Activated CD8-positive, alpha-beta memory T cell treated with anti-CD3 and anti-CD28 coated beads, Interleukin-2, amount 50 U/mL, for 48 hours (primary cell): ENCODE measurements at places on chromosomes 5 and 9.

- DNase-seq, result no peak
These were observed 63.6 kb downstream of the INIP start for GRCh38 chr9:112654282-112654681.

DNA sequence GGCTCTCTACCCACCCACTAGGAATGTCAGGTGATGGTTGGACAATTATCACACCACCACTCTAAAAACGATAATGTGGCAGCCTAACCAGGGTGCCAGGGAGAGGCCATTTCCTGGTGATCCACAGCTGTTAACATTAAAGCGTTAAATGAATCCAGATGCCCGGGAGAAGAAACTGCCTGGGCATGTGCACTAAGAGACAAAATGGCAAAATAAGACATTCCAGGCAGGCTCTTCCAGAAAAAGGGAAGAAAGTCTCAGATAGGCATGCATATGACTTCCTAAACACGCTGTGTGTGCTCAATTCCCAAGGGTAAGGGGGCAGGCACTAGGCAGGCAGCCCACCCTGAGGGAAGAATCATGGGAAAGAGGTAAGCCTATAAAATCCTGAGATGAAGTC lies 4.6 kb upstream of the TXN start:
- DNase-seq, result no peak

- no peak for DNase-seq
These were observed 6.5 kb downstream of the PPP6C start for GRCh38 chr9:125183054-125183453.

DNA sequence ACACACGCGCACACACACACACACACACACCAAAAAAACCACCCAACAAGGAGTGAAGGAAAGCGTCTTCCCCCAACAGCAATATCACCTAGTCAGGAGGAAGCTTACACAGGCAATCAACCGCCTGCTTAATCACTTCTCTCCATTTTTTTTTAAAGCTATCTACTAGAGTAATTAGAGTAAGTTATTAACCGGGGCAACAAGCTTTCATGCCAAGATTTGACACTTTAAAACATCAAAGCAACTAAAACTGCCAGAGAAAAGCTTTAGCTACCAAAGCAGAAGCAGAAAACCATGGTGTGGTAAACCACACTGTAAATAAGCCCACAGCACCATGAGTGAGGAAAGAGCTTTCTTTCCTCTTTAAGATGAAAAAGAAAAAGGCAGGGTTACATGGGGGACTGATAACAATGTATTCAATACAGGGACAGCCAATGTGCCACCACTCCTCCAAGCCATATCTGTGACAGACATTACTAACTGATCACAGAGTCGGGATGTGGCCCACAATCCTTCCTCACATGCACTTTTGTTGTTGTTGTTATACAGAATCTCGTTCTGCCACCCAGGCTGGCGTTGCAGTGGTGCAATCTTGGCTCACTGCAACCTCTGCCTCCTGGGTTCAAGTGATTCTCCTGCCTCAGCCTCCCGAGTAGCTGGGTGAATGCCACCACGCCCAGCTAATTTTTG lies 282.1 kb downstream of the CRB2 start:
- no peak for DNase-seq

GRCh38 chr5:179330186-179330900 lies 14.9 kb downstream of the ADAMTS2 start:
- DNase-seq, result no peak
